ENCODE measurements at places on chromosomes 1 and 21. TPM values are rescaled to one million over a fixed set of nuclear protein-coding genes. Genes with fewer than 3 reads are reported as not detected.

The NCF2 gene
- 0.58 TPM for total RNA-seq

GRCh38 chr1:209720326-209720725 lies 15.7 kb downstream of the HSD11B1 start:
- no peaks in the 10 kb centered on the region for H3K27me3 ChIP-seq
- H3K27ac ChIP-seq = no peak overlapping the region
- no peaks in the 10 kb centered on the region for H3K36me3 ChIP-seq
- H3K4me3 ChIP-seq = no peak overlapping the region
- DNase-seq = no peak

- no peak overlapping the region for H3K4me3 ChIP-seq
- no peak for DNase-seq
- no peaks in the 10 kb centered on the region for H3K36me3 ChIP-seq
- no peaks in the 10 kb centered on the region for H3K27me3 ChIP-seq
- H3K4me1 ChIP-seq = peaks cover 50% of the 10 kb centered on the region
These were observed 42.1 kb downstream of the ARHGEF10L start for GRCh38 chr1:17581389-17582123.

DNA sequence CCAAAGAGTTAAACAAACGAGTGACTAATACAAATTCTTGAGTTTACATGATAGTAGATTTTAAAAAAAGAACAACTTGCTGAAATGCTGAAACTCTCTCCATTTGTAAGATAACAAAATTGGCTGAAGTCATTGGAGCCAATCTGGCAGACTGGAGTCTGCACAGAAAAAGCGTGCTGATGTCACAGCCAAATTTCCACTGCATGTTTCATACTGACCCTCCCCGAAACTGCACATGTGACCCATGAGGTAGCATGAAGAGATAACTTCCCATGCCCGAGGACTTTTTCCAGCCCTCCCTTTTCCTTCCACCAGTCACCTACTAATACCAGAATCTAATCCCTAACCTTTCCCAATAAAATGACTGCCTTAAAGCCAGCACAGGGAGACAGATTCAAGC lies 1.2 kb upstream of the LELP1 start:
- no peaks in the 10 kb centered on the region for H3K27me3 ChIP-seq
- no peak for DNase-seq
- H3K4me1 ChIP-seq = no peaks in the 10 kb centered on the region
- H3K36me3 ChIP-seq = no peaks in the 10 kb centered on the region
- no peak overlapping the region for H3K4me3 ChIP-seq

DNA sequence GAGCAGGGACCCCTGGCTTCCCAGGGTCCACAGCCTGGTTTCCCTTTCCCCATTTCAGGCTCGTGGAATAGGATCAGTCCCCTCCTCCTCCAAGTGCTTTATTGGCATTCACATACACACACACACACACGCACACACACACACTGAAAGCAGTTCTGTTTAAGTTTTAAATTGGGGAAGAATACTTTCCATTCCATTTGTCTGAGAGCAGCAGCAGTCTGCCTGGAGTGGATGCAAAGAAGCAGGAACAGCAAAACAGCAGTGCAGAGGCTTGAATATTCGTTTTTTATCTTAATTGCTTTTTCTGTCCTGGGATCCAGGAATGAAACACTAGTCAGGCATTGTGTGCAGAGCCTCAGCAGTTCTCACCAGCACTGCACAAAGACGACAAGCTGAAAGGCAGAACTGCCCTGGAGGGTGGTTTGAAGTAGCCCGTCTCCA lies 7.1 kb downstream of the CYB561D1 start:
- H3K27me3 ChIP-seq = no peaks in the 10 kb centered on the region
- H3K36me3 ChIP-seq = no peaks in the 10 kb centered on the region
- no peaks in the 10 kb centered on the region for H3K4me1 ChIP-seq
- H3K4me3 ChIP-seq = no peak overlapping the region
- H3K27ac ChIP-seq = no peak overlapping the region
- DNase-seq = no peak

GRCh38 chr1:228304766-228305395 lies 97.0 kb downstream of the OBSCN start:
- no peak for DNase-seq
- no peaks in the 10 kb centered on the region for H3K4me1 ChIP-seq
- no peaks in the 10 kb centered on the region for H3K36me3 ChIP-seq
- no peaks in the 10 kb centered on the region for H3K27me3 ChIP-seq

- DNase-seq = no peak
- no peak overlapping the region for H3K4me3 ChIP-seq
- no peak overlapping the region for H3K27ac ChIP-seq
- H3K4me1 ChIP-seq = no peaks in the 10 kb centered on the region
- no peaks in the 10 kb centered on the region for H3K36me3 ChIP-seq
- no peaks in the 10 kb centered on the region for H3K27me3 ChIP-seq
These were observed 202.3 kb downstream of the TNR start for GRCh38 chr1:175540896-175541645.

DNA sequence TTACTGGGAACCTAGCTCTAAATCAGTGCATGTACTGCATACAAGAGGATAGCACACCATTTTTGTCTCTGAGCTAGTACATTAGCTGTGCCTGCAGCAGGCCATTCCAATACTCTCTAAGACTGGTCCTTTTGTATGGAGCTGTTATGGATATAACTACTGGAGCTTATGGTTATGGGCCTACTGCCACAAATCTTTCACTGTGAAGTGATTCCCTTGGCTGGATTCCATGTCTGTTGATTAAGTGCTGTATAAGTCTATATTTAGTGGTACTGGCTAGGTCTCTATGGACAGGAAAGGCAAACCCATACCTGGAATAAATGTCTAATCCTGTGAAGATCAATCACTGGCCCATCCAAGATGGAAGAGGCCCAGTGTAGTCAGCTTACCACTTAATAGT lies 12.0 kb downstream of the ZFYVE9 start:
- no peak overlapping the region for H3K4me3 ChIP-seq
- no peaks in the 10 kb centered on the region for H3K36me3 ChIP-seq
- no peak for DNase-seq
- H3K27me3 ChIP-seq = no peaks in the 10 kb centered on the region
- no peak overlapping the region for H3K27ac ChIP-seq
- H3K4me1 ChIP-seq = no peaks in the 10 kb centered on the region

- H3K4me1 ChIP-seq = no peaks in the 10 kb centered on the region
- H3K4me3 ChIP-seq = no peak overlapping the region
- no peak overlapping the region for H3K27ac ChIP-seq
- no peak for DNase-seq
- H3K36me3 ChIP-seq = no peaks in the 10 kb centered on the region
- H3K27me3 ChIP-seq = no peaks in the 10 kb centered on the region
These were observed 102.6 kb downstream of the NRIP1 start for GRCh38 chr21:14962217-14962616.

DNA sequence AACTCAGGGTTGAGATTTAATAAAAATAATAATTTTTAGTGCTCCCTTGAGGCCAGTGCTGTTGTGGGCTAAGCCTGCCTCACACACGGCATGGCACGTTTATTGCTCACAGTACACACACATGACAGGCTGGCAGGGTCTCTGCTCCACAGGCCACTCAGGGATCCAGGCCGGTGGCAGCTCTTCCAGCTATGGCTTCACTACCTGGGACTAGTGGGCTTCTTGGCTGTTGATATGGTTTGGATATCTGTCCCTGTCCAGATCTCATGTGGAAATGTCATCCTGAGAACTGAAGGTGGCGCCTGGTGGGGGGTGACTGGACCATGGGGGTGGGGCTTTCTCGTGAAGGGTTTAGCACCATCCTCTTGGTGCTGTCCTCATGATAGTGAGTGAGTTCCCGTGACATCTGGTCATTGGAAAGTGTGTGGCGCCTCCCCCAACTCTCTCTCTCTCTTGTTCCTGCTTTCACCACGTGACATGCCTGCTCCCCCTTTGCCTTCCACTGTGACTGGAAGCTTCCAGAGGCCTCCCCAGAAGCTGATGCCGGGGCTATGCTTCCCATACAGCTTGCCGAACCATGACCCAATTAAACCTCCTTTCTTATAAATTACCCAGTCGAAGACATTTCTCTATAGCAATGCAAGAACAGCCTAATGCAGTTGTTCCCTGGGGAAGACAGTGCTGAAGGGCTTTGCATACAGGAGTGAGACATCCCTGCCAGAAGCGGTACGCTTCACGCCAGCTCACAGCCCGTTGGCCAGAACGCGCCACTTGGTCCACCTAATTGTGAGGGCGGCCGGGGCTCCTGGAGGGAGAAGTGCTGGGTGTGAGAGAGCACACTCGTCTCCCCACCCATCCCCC lies 226.9 kb upstream of the C1orf174 start:
- no peaks in the 10 kb centered on the region for H3K4me1 ChIP-seq
- no peak for DNase-seq
- H3K27ac ChIP-seq = no peak overlapping the region
- no peaks in the 10 kb centered on the region for H3K36me3 ChIP-seq

DNA sequence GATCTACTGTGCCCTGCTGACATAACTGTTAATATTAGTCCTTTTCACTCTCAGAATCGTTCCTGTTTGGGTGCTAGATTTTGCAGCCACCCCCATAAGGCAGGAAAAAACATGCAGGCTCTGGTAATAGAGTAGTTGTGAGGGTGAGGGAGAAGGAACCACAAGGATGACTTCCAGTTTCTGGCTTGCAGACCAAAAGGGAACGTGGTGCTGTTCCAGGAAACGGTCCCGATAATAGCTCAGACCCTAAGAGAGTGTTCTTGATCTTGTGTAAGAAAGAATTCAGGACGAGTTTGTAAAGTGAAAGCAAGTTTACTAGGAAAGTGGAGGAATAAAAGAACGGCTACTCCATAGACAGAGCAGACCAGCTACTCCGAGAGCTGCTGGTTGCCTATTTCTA lies 50.7 kb upstream of the RHOU start:
- H3K36me3 ChIP-seq = no peaks in the 10 kb centered on the region
- DNase-seq = no peak
- H3K4me1 ChIP-seq = no peaks in the 10 kb centered on the region

- 0 out of 2 replicates have a peak, but pooled peaks cover 5% of the 10 kb centered on the region for H3K4me1 ChIP-seq
- no peak overlapping the region for H3K4me3 ChIP-seq
- no peaks in the 10 kb centered on the region for H3K27me3 ChIP-seq
- no peak for DNase-seq
- H3K27ac ChIP-seq = no peak overlapping the region
- H3K36me3 ChIP-seq = no peaks in the 10 kb centered on the region
These were observed 373.1 kb upstream of the CXADR start for GRCh38 chr21:17139696-17140095.

- no peak overlapping the region for H3K27ac ChIP-seq
- DNase-seq = no peak
- no peaks in the 10 kb centered on the region for H3K36me3 ChIP-seq
- H3K4me1 ChIP-seq = no peaks in the 10 kb centered on the region
These were observed 6.3 kb downstream of the TMEM200B start for GRCh38 chr1:29117381-29117780.

DNA sequence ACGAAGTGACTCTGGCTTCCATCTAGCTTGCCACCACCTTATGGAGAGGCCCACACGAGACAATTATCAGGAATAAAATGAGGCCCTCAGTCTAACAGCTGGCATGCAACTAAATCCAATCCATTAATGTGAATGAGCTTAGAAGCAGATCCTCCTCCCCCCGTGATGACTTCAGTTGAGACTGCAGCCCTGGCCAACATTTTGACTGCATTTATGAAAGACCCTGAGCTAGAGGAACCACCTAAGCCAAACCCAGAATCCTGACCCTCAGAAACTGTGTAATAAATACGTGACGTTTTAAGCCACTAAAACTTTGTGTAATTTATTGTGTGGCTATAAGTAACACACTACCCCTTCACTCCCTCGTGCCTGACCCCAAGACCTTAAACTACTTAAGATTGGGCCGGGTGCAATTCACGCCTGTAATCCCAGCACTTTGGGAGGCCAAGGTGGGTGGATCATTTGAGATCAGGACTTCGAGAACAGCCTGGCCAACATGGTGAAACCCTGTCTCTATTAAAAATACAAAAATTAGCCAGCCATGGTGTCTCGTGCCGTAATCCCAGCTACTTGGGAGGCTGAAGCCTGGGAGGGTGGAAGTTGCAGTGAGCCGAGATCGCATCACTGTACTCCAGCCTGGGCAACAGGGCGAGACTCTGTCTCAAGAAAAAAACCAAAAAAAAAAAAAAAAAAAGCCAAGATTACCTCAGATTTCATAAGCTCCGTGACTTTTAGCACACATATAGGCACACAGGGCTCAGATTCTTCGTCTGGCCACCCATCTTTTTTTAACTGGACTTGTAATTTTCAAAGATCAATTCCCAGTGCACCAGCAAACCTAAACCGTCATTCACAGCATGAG lies 72.5 kb downstream of the ENAH start:
- DNase-seq = no peak
- H3K27ac ChIP-seq = no peak overlapping the region
- H3K4me1 ChIP-seq = 0 out of 2 replicates have a peak, but pooled peaks cover 3% of the 10 kb centered on the region
- no peaks in the 10 kb centered on the region for H3K27me3 ChIP-seq

Measured in Caco-2 (cell line).